Small intestine (tissue), 16 donors: ENCODE measurements at places on chromosomes 6 and 20. TPM values are rescaled to one million over a fixed set of nuclear protein-coding genes. Genes with fewer than 3 reads are reported as not detected.

- H3K27me3 ChIP-seq = no peaks in the 10 kb centered on the region
- no peak overlapping the region for H3K27ac ChIP-seq
- DNase-seq = no peak
Measured at GRCh38 chr6:118016532-118016931, 109.5 kb downstream of the SLC35F1 start.

DNA sequence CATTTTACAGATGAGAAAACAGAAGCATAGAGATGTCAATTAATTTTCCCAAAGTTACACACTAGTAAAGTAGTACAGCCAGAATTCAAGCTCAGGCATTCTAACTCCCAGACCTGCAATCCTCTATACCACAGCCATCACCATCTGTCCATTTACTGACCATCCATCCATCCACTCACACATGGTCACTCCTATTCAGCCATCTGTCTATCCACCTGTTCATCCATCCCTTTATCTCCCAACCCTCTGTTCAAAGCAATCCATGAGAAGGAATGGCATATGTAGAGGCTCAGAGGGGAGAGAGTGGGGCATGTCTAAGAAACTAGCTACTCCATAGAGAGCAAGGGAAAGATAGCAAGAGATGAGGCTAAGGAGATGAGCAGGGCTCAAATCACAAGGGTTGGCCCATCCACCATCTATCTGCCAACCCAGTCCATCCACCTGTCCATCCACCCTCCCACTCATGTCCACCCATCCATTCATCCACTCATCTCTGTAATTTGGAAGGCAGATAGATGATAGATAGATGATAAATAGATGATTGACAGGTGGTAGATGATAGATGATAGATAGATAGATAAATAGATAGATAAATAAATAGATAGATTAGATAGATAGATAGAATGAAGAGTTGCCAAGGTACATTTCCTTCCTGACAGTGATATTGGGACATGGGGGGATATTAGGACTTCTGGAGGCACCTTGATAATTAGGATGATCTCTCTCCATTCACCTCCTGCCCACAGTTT lies 12.2 kb upstream of the C6orf132 start:
- H3K4me1 ChIP-seq = no peaks in the 10 kb centered on the region
- H3K4me3 ChIP-seq = no peak overlapping the region
- no peak for DNase-seq
- H3K27me3 ChIP-seq = no peaks in the 10 kb centered on the region
- no peak overlapping the region for H3K27ac ChIP-seq
- H3K36me3 ChIP-seq = no peaks in the 10 kb centered on the region

DNA sequence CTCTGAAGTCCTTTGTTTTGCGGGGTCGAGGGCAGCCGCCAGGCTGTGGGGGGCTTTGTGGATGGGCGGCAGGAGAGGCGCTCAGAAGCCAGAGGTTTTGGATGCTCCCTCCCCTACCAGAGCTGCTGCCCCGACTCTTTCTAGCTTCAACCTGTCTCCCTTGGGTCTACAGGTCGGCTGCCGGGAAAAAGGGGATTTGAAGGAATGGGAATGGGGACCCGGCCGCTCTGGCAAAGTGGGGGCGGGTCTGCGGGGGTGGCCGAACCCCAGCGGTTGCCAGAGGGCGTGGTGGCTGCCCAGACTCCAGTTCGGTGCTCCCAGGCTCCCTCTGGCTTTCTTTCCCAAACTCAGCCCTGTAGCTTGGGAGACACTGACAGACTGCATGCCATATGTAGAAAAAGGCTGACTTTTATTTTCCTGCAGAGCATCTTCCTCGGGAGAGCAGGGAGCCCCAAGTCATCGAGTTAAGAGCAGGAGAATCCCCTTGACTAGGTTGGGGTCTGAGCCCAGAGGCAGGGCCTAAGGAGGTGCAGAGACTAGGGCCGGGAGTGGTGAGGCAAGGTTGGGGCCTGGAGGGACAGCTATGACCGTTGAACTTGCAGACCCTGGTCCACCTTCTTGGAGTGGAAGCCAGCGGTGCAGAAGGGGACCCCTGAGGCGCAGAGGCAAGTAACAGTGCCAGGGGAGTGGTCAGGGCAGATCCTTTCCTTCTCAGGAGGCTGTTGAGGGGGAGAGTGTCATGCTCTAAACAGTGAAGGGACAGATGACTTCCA lies 1.4 kb upstream of the PPP1R18 start:
- H3K4me3 ChIP-seq = peak overlapping the region; percentile 81
- H3K36me3 ChIP-seq = peaks cover 13% of the 10 kb centered on the region
- no peaks in the 10 kb centered on the region for H3K27me3 ChIP-seq
- H3K4me1 ChIP-seq = peaks cover 25% of the 10 kb centered on the region
- no peak for DNase-seq
- H3K27ac ChIP-seq = peak overlapping the region; percentile 92

DNA sequence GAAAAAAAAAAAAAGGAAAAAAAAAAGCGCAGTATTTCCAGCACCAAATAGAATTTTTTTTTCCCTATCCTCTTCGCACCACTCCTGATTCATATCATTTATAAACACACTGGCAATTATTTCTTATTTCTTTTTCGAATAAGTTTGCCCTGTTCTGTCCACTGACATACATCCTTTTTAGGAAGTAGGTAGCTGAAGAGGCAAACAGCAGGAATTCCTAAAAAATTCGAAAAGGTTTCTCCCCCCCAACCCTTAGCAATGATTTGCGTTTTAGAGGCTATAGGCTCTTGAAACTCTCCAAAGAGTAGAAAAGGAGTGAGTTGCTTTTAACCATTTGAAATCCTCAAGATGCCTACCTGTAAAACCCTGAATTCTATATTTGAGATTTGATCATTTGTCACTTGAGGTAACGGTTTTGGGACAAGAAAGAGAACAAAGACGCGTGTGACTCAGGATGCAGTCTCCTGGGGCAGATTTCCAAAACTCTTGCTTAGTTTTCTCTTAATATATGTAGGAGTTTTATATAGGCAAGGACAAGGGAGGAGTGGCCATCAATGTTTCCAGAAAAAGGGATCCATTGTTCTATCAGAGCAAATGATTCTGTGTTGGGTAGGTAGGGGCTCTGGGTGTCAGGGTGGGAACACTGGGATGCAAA lies 531 bp upstream of the CCN2 start:
- peaks cover 2% of the 10 kb centered on the region for H3K36me3 ChIP-seq
- no peak overlapping the region for H3K4me3 ChIP-seq
- H3K27me3 ChIP-seq = peaks cover 5% of the 10 kb centered on the region

- H3K4me3 ChIP-seq = no peak overlapping the region
- no peak overlapping the region for H3K27ac ChIP-seq
- no peaks in the 10 kb centered on the region for H3K27me3 ChIP-seq
- DNase-seq = no peak
- H3K36me3 ChIP-seq = no peaks in the 10 kb centered on the region
Measured at GRCh38 chr6:130932438-130932837, 105.2 kb downstream of the SMLR1 start.

- H3K4me1 ChIP-seq = peaks cover 2% of the 10 kb centered on the region
- H3K36me3 ChIP-seq = no peaks in the 10 kb centered on the region
- DNase-seq = peak; percentile 75
Measured at GRCh38 chr6:143536461-143536865, 24.9 kb upstream of the FUCA2 start.

DNA sequence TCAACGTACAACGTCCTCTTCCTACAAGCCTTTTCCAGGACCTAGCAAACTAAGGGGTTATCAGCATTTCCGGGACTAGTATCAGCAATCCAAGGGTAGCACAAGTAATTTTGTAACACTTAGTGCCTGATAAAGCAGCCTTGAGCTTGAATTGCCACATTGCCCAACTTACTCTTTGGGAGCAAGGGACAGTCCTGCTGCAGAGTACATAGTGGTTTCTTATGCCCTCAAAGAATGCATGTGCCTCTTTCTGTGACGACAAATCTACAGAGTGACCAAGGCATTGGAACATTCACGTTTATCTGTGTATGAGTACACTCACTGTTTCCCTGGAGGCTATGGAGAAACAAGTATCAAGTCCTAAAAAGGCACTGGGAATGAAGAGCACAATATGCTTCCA lies 3.2 kb upstream of the ID4 start:
- H3K27me3 ChIP-seq = no peaks in the 10 kb centered on the region
- H3K27ac ChIP-seq = peak overlapping the region; percentile 37
- DNase-seq = peak; percentile 62
- peaks cover 5% of the 10 kb centered on the region for H3K4me1 ChIP-seq
- no peak overlapping the region for H3K4me3 ChIP-seq

DNA sequence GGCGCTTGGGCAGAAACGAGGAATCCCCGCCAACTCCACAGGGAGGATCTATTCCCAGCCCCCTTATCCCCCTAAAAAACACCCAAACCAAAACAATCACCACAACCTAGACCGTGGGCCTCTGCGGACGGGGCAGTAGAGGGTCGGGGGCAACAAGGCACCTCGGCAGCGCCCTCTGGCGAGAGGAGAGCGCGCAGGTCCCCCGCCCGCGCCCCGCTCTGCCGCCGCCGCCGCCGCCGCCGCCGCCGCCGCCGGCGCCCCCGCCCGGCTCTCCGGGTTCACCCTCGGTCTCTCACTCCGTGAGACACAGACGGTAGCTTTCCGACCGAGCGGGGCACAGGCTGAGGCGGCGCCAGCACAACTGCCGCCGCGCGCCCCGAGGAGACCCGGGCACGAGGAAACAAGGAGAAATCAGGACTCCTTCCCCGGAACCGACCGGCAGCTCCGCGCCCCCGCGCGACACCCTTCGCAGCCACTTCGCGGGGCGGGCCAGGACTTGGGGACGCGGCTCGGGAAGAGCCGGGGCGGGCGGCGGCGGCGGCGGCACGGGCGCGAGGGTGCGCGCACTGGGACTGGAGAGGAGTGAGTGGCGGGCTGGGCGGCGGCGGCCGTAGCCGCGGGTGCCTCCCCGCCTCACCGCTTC lies at the start of gene SLC35F1:
TSS of gene SLC35F1 (plus strand) at position 307 of the 643 bp plus-strand sequence.
- peak within 1 kb of the TSS; percentile 46 for H3K4me3 ChIP-seq
- H3K27ac ChIP-seq = no peak within 1 kb of the TSS
- no peaks in the 10 kb centered on the region for H3K36me3 ChIP-seq
- DNase-seq = peak; percentile 60
- peaks cover 5% of the 10 kb centered on the region for H3K27me3 ChIP-seq

GRCh38 chr6:166705069-166705468 lies 78.0 kb upstream of the RPS6KA2 start:
- no peak overlapping the region for H3K4me3 ChIP-seq
- H3K36me3 ChIP-seq = no peaks in the 10 kb centered on the region
- DNase-seq = no peak
- H3K27me3 ChIP-seq = peaks cover 3% of the 10 kb centered on the region

The HLA-DRA gene
- 379 TPM for polyA plus RNA-seq
